Amniotic stem cell (primary cell): ENCODE measurements at places on chromosomes 5 and 9.
A peak's percentile ranks its signal among the peaks of the same experiment; 100 is the strongest.

- no peak for DNase-seq
Measured at GRCh38 chr9:120202856-120203654, 376.9 kb downstream of the CDK5RAP2 start.

- DNase-seq: no peak
Measured at GRCh38 chr5:61416010-61416409, 84.0 kb downstream of the ZSWIM6 start.

GRCh38 chr5:78626009-78626571, 22.5 kb downstream of the LHFPL2 start:
- DNase-seq: no peak

DNA sequence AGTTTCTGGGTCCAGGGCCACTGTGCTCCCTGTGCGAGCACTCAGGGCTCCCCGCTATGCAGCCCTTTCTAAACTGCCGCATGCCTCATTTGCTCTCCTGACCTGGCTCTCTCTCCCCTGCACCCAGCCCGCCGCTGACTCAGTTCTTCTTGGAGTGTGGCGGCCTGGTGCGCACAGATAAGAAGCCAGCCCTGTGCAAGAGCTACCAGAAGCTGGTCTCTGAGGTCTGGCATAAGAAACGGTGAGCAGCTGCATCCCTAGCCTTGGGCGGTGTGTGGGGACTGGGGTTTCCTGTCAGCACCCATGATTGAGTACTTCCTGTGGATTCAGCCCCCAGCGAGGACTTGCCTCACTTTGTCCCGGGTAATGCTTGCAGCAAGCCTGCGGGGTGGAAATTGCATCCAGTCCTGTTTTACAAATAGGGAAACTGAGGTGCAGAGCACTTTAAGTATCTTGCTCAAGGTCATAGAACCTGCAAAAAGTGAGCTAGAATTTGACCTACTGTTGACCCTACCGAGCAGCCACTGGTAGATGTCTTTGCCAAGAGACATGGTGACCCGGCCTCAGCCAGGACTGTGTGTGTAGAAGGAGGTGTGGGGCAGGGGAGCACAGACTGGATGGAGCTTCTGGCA, 27.9 kb downstream of the USP20 start:
- DNase-seq: no peak

- peak; percentile 75 for DNase-seq
Measured at GRCh38 chr9:21813575-21814473, 11.4 kb downstream of the MTAP start.

GRCh38 chr5:54415896-54416601, 39.5 kb upstream of the HSPB3 start:
- DNase-seq: peak; percentile 4
